ENCODE measurements at places on chromosomes 12 and 14.
A peak's percentile ranks its signal among the peaks of the same experiment; 100 is the strongest.

- no peak for DNase-seq
Observed at GRCh38 chr12:26748412-26748740, 84.6 kb downstream of the ITPR2 start.

DNA sequence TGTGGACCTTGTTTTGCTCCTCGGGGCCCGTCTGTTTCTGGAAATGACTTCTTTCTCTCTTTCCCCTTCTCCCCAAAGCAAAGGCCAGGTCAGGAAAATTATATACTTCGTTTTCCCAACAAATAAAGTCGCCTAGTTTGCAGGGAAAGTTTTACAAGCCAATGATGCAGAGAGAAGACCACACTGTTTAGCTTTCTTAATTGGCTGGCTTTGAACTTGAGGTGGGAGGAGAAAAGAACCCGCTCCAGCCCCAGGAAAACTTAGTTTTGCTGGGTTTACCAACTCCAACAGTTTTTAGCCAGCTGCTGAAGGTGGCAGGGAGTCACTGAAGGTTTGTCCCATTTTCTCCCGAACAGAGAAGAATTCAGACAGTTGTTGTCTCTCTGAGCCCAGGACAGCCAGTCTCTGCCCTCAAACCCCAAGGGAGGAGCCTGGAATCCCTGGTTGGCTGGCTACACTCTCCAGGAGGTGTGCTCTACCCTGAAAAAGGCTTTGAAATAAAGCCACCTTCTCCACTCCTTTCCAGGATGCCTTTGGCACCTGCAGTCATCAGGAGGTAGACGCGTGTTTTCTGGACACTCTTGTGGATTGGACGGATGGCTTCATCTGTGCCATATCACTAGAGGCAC is 24.8 kb downstream of the BCL11B start:
- DNase-seq = no peak

DNA sequence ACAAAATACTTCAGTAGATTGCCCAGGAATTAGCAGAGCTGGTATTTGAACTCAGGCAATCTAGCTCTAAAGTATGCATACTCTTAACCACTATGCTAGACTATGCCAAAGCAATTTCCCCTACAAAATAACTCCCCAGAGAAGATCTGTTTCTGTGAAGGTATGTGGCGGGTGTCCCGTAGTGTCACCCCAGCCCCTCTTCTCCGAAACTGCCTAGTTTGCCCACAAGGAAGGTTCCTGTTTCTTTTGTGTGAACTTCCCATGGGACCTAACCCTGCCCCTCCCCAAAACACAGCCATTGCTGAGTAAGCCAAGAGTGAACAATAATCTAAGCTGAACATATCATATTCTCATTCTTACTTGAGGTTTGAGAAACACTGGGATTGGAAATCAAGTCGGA is 15.5 kb upstream of the RAP1B start:
- no peak for DNase-seq

GRCh38 chr12:111268738-111269572 is 99.9 kb downstream of the PHETA1 start:
- DNase-seq = peak; percentile 17

DNA sequence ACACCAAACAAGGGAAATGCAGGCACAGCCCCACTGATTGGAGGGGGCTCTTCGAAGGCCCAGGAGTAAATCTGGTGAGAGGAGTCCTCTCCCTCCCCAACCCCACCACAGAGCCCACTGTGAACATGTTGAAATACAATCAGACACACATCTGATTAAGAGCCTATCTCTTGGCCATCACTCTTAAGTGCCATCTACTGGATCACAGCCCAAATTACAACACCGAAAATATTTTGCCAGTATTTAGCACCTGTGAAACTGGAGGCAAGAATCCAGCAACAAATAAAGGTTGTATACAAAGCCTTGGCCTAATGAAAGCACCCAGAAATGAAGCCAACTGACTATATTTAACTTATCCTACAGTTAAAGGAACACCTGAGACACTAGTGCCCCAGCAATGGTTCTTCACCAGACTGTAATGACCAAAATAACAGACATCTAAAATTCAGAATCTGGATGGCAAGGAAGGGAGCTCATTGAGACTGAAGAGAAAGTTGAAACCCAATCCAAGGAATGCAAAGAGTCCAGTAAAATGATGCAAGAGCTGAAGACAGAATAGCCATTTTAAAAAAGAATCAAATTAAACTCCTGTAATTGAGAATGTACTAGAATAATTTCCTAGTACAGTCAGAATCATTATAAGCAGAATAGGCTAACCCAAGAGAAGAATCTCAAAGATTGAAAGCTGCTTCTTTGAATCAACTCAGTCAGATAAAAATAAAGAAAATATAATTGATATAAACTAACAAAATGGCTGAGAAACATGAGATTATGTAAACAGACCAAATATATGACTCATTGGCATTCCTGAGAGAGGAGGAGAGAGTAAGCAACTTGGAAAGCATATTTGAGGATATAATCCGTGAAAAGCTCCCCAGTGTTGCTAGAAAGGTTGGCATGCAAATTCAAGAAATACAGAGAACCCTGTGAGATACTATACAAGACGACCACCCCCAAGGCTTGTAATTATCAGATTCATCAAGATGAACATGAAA is 1117.0 kb downstream of the FLRT2 start:
- peak; percentile 4 for DNase-seq

GRCh38 chr12:2013527-2014223 is 9.4 kb upstream of the DCP1B start:
- DNase-seq = no peak

GRCh38 chr14:93712838-93713724 is 75.2 kb downstream of the PRIMA1 start:
- DNase-seq = no peak

GRCh38 chr12:90959538-90960139 is 4.7 kb upstream of the CCER1 start:
- peak; percentile 43 for DNase-seq

GRCh38 chr14:102505000-102505619 is 4.5 kb downstream of the ANKRD9 start:
- DNase-seq = no peak

GRCh38 chr12:95365912-95366311 is 108.0 kb upstream of the METAP2 start:
- DNase-seq = no peak

- DNase-seq = no peak
Observed at GRCh38 chr14:103770902-103771301, 55.3 kb downstream of the ZFYVE21 start.

GRCh38 chr14:65260786-65261185 is 151.7 kb upstream of the FUT8 start:
- no peak for DNase-seq

- no peak for DNase-seq
Observed at GRCh38 chr12:116697305-116697704, 40.6 kb downstream of the SPRING1 start.

DNA sequence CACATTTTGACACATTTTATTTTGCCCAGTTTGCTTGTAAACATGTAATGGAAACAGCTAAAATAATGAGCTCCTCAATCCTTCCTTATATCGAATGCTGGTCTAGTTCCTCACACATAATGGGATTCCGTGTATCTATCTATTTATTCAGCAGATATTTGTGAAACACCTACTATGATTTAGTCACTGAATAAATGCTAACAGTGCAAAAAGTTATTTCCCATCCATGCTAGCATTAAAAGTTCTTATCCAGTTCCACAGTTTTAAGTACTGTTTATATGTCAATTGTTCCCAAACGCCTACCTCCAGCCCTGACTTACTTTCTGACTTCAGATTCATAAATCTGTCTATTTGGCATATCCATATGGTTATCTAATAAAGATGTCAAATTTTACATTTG is 1788.7 kb upstream of the FLRT2 start:
- DNase-seq = no peak

GRCh38 chr14:51821822-51822221 is 38.6 kb upstream of the GNG2 start:
- no peak for DNase-seq

DNA sequence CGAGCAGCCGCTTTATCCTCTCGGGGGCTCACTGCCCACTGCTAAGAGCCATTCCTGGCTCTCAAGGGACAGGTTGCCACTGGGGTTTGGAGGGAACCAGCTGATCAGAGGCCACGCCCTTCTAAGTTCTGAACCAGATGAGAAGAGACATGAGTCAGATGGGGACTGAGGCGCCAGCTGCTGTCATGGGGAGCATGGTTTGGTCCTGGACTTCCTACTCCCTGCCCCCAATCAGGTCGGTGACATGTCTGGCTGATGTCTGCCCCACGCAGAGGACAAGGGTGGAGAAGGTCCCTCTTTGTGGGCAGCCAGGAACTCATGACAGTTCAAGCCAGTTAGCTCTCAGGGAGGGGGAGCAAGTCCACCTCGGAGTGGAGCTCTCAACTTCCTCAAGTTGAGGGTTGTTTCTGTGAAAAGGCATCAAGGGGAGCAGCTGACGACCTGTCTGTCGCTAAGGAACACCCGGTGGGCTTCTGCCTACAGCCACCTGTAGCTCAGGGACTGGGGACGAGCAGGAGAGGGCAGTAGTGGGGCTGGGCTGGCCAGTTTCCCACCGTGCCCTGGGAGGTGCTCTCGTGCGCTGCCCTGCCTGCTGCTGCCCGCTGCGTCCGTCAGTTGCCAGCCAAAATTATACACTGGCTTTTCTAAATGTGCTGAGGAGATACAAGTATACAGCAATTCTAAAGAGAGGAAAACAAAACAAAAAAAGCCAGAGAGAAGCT is 20.5 kb downstream of the PSMC1 start:
- peak; percentile 30 for DNase-seq

- no peak for DNase-seq
Observed at GRCh38 chr12:91003737-91004136, 1.0 kb downstream of the EPYC start.

DNA sequence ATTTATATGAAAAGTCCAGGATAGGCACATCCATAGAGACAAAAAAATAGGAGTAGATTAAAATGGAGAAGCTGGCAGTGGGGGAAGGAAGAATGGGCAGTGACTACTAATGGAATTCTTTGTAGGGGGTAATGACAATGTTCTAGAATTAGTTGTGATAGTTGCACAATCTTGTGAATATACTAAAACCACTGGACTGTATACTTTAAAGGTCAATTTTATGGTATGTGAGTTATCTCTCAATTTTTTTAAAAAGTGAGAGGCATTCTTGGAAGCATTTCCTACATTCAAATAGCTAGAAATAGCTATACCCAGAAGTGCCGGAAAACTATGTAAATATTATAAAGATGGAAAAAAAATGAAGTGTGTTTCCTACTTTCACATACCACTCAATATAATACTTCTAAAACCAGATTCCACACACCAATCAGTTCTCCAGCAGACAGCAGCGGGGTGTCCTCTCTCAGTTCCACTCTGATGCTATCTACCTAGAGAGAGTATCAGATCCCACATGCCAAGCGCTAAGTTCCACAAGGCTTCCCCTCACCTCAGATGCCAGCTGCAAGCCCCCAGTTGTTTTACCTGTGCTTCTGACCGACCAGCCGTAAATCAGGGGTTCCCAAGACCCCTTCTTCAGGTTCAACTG is 41.7 kb upstream of the NID2 start:
- DNase-seq = no peak

GRCh38 chr14:51792809-51793208 is 67.6 kb upstream of the GNG2 start:
- no peak for DNase-seq

DNA sequence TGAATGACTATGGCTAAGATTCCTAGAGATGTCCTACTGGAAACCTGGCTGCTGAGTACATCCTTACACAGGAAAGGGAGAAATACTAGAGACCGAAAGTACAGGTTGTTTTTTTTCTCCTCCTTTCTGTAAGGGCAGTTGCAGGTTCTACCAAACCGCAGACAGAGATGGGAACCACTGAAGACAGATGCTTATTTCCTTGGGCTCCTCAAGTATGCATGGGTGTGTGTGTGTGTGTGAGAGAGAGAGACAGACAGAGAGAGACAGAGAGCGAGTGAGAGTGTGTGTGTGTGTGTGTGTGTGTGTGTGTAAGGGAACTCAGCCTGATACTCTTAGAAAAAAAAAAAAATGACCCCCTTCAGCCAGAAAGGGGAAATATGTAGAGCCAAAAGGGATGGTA is 42.5 kb downstream of the MAP4K5 start:
- DNase-seq = no peak

GRCh38 chr12:6323340-6323994 is 13.0 kb downstream of the PLEKHG6 start:
- DNase-seq = peak; percentile 66

- no peak for DNase-seq
Observed at GRCh38 chr14:72666610-72667009, 227.3 kb downstream of the DPF3 start.
